Naive thymus-derived CD8-positive, alpha-beta T cell (primary cell): ENCODE measurements at places on chromosomes 13 and 19.

GRCh38 chr13:85535316-85536084, 263.7 kb downstream of the SLITRK6 start:
- no peaks in the 10 kb centered on the region for H3K27me3 ChIP-seq
- H3K36me3 ChIP-seq: no peaks in the 10 kb centered on the region
- H3K4me1 ChIP-seq: no peaks in the 10 kb centered on the region

- peaks cover 71% of the 10 kb centered on the region for H3K4me1 ChIP-seq
- H3K27me3 ChIP-seq: peaks cover 13% of the 10 kb centered on the region
- H3K4me3 ChIP-seq: no peak overlapping the region
- no peak for DNase-seq
Observed at GRCh38 chr19:38665219-38665931, 17.9 kb downstream of the ACTN4 start.

DNA sequence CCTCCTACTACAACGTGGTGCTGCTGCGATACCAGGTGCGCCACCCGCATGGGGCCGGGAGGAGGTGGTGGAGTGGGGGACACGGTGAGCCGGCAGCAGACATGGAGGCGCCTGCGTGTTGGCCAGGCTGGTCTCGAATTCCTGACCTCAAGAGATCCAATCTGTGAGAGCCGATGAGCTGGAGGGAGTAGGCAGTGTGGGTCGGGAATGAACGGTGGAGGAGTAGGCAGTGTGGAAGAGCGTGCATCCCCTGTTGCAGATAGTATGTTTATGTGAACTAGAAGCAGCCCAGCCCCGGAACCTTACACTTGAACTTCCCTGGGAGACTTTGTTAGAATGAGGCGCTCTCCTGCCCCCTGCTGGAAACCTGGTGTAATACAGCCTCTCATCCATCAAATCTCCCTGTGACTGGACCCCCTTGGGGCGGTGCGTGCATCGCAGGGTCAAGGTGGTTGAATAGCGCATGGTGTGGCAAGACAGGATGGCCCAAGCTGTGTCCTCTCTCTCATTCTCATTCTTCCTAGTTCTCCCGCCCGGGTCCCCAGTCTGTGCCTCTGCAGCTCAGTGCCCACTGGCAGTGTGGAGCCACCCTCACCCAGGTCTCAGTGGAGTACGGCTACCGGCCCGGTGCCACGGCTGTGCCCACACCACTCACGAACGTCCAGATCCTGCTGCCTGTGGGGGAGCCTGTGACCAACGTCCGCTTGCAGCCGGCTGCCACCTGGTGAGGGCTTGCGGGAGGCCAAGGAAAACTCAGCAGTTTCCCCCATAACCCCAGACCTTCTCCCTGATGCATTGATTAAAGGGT, 10.5 kb upstream of the B3GNT3 start:
- H3K27me3 ChIP-seq: no peaks in the 10 kb centered on the region
- peak; percentile 67 for DNase-seq
- H3K27ac ChIP-seq: peak overlapping the region; percentile 90
- H3K4me3 ChIP-seq: no peak overlapping the region

DNA sequence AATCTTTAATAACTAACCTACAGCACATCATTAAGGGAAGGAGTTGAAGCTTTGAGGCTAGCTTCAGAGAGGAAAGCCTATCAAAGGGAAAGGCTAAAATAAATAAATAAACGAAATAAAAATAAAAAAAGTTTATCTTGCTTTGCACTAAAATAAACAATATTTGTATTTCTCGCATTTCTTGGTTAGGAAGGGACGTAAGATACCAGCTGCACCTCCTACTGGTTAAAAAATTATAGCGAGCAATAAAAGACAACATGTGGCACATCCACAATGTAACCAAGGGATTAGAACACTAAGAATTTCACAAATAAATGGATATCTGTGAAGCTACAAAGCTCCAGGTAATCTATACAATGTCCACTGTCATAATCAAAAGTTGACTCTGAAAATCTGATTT, 194.5 kb downstream of the DACH1 start:
- no peak overlapping the region for H3K4me3 ChIP-seq
- no peaks in the 10 kb centered on the region for H3K27me3 ChIP-seq
- H3K27ac ChIP-seq: no peak overlapping the region
- H3K36me3 ChIP-seq: no peaks in the 10 kb centered on the region
- no peaks in the 10 kb centered on the region for H3K4me1 ChIP-seq

DNA sequence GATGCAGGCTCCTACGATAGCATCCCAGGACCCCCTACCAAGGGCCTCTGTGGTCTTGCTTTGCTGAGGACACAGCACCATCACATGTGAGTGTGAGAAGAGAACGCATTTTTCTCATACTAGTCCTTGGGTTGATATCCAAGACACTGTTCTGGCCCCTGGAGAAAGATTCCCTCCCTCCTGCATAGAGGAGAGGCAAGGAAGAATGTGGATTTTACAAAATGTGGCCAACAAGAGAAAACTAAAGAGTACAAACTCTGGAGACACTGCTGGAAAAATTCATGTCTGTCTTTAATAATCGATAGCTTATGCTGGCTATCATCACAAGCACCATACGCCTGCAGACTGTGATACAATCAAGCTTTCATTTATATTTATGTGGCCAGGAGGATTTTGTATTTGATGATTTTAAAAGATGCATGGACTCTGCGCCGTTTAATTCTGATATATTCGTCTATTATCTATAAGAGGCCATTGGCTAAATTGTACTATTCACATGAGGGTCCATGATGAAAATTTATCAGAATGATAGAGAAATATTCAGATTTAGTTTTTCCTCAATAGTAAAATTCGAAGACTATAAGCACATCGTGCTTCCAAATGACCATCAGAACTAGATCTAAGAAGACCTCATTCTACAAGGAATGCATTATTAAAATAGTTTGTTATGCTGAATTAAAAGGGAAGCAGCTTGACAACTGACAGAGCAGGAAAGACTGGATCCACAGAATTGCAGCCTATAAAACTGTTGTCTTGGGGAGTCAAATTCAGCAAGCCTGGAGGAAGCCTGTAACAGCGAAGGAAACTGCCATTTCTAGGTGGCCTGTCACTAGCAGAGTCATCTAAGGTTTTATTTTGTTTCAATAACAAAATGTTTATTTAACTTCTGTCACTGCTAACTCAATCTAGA, 578.7 kb downstream of the DIAPH3 start:
- H3K27me3 ChIP-seq: peaks cover 4% of the 10 kb centered on the region
- no peaks in the 10 kb centered on the region for H3K36me3 ChIP-seq
- no peak for DNase-seq
- no peak overlapping the region for H3K4me3 ChIP-seq

DNA sequence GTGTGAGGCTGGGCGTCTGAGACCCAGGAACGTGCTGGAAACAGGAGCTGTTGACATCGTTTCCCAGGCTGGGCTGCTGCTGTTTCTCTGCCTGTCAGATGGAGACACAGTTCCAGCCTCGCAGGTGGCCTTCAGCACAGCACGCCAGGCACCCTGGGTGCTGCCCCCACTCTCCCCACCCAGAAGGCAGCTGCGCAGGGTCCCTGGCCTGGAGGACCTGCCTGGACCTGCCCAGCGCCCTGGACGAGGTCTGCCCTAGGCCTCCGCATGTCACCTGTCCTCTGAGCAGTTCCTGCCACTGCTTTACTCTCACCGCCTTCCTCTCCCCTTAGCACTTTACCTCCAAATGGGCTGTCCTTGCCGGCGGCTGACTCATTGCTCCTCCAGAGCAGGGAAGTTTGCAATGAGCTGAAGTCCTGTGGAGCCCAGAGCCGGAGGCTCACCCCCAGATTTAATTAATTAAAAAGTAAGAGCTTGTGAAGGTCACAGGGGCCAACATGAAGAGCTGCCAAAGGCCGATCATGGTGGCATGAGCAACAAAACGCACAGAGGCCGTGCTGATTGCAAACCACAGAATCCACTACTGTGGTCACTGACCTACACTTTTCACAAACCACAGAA, 32.2 kb downstream of the C13orf46 start:
- no peak overlapping the region for H3K4me3 ChIP-seq
- H3K36me3 ChIP-seq: peaks cover 7% of the 10 kb centered on the region
- DNase-seq: no peak
- no peaks in the 10 kb centered on the region for H3K27me3 ChIP-seq

DNA sequence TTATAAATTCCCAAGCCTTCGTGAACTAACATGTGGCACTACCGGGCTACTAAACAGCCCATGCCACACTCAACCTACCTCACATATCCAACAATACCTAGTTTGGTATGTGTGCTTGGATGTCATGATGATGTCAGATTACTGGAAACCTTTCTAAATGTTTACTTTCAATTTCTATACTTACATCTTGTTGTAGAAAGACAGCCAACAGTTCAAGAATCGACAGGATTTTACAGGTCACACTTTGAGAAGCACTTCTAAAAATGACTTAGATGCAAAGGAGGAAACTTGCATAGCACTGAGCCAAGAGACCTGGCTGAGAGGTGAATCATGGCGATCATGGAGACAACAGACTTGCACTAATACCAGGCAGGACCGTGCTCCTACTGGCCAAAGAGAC, 209.9 kb downstream of the COL4A1 start:
- no peak overlapping the region for H3K27ac ChIP-seq
- no peak overlapping the region for H3K4me3 ChIP-seq
- no peaks in the 10 kb centered on the region for H3K27me3 ChIP-seq
- DNase-seq: no peak

DNA sequence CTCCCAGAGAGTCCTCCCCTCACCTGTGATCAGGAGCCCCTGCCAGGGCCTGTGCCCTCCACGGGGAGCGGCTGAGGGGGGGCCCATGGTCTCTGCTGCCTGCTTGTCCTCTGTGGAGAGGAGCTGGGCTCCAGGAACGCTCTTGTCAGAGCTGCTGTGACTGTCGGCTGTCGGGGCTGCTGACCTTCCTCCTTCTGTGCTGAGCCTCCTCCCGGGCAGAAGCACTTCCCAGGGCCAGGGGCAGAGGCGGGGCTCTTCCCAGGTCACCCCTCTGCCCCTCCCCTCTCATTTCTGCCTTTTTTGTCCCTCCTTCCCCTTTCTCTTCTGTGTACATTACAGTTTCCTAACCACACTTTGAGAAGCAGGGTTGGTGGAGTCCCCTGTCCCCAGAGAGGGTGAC, at the start of gene CEACAM4:
Gene CEACAM4 (minus strand): TSS at position 198 of the 400 bp plus-strand sequence. CDS start 111 bp downstream, at position 87.
- DNase-seq: no peak
- H3K4me3 ChIP-seq: no peak within 1 kb of the TSS
- H3K27ac ChIP-seq: no peak within 1 kb of the TSS
- H3K36me3 ChIP-seq: peaks cover 14% of the 10 kb centered on the region
- peaks cover 42% of the 10 kb centered on the region for H3K27me3 ChIP-seq

GRCh38 chr13:30133554-30133912, 173.8 kb downstream of the KATNAL1 start:
- DNase-seq: no peak
- H3K27ac ChIP-seq: no peak overlapping the region
- H3K4me1 ChIP-seq: peaks cover 16% of the 10 kb centered on the region
- no peaks in the 10 kb centered on the region for H3K27me3 ChIP-seq

GRCh38 chr13:49739498-49740187, 48.4 kb upstream of the EBPL start:
- no peaks in the 10 kb centered on the region for H3K36me3 ChIP-seq
- DNase-seq: no peak
- no peak overlapping the region for H3K4me3 ChIP-seq
- H3K27me3 ChIP-seq: no peaks in the 10 kb centered on the region
- H3K4me1 ChIP-seq: peaks cover 4% of the 10 kb centered on the region
- no peak overlapping the region for H3K27ac ChIP-seq

GRCh38 chr19:5623397-5624017, 624 bp downstream of the SAFB start:
- H3K27ac ChIP-seq: peak overlapping the region; percentile 100
- peaks cover 82% of the 10 kb centered on the region for H3K4me1 ChIP-seq
- peak overlapping the region; percentile 99 for H3K4me3 ChIP-seq
- DNase-seq: no peak

DNA sequence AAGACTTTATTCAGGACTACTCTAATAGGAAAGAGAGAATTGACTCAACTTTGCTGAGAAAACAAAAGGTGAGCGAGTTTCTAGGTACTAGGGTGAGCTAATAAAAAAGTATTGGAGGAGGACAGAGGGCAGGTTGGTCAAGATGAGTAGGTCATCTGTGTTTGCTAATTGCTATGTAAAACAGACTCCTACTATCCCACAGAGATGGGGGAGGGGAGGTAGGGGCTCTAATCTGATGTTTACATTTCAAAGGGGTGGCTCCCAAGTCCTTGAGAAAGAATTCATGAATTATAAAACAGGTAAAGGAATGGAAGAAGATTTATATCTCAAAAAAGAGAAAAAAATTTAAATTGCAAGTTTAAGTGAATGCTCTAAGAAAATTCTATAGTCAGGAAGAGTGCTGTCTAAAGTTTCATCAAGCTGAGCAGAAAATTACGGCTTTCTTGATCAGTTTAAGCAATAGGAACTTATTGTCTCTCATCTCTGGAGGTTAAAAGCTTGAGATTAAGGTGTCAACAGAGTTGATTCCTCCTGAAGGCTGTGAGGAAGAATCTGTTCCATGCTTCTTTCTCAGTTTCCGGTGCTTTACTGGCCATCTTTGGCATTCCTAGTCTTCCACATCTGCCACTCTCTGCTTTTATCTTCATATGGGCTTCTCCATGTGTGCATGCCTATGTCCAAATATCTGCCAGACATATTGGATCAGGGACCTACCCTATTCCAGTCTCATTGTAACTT, 790.3 kb downstream of the SLITRK5 start:
- DNase-seq: no peak
- no peak overlapping the region for H3K27ac ChIP-seq
- H3K4me1 ChIP-seq: no peaks in the 10 kb centered on the region
- H3K27me3 ChIP-seq: no peaks in the 10 kb centered on the region
- H3K4me3 ChIP-seq: no peak overlapping the region
- no peaks in the 10 kb centered on the region for H3K36me3 ChIP-seq

GRCh38 chr19:49479975-49480628, 6.1 kb downstream of the FLT3LG start:
- H3K27ac ChIP-seq: peak overlapping the region; percentile 69
- DNase-seq: no peak
- H3K36me3 ChIP-seq: peaks cover 86% of the 10 kb centered on the region
- no peaks in the 10 kb centered on the region for H3K27me3 ChIP-seq

- no peak for DNase-seq
- H3K27ac ChIP-seq: peak overlapping the region; percentile 98
- H3K27me3 ChIP-seq: no peaks in the 10 kb centered on the region
- H3K36me3 ChIP-seq: no peaks in the 10 kb centered on the region
- peak overlapping the region; percentile 99 for H3K4me3 ChIP-seq
- peaks cover 52% of the 10 kb centered on the region for H3K4me1 ChIP-seq
Observed at GRCh38 chr19:39126312-39127187, 964 bp downstream of the PAK4 start.

DNA sequence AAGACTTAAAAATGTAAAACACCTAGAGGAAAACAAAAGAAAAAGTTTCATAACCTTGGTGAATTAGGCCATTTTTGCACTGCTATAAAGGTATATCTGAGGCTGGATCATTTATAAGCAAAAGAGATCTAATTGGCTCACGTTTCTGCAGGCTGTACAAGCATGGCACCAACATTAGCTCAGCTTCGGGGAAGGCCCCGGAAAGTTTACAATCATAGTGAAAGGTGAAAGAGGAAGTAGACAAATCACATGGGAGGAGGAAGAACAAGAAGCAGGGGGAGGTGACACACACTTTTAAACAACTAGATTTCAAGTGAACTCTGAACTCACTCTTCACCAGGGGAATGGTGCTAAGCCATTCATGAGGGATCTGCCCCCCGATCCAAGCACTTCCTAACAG, 1358.5 kb upstream of the PCDH9 start:
- H3K27ac ChIP-seq: no peak overlapping the region
- H3K4me1 ChIP-seq: no peaks in the 10 kb centered on the region
- no peaks in the 10 kb centered on the region for H3K36me3 ChIP-seq
- no peak for DNase-seq
